T1000 (cell line): ENCODE measurements at places on chromosomes 16 and 17.

GRCh38 chr17:5396612-5397011 lies 22.9 kb downstream of the NUP88 start:
- DNase-seq: no peak

- DNase-seq: no peak
Measured at GRCh38 chr17:59427425-59427921, 96.0 kb downstream of the YPEL2 start.

DNA sequence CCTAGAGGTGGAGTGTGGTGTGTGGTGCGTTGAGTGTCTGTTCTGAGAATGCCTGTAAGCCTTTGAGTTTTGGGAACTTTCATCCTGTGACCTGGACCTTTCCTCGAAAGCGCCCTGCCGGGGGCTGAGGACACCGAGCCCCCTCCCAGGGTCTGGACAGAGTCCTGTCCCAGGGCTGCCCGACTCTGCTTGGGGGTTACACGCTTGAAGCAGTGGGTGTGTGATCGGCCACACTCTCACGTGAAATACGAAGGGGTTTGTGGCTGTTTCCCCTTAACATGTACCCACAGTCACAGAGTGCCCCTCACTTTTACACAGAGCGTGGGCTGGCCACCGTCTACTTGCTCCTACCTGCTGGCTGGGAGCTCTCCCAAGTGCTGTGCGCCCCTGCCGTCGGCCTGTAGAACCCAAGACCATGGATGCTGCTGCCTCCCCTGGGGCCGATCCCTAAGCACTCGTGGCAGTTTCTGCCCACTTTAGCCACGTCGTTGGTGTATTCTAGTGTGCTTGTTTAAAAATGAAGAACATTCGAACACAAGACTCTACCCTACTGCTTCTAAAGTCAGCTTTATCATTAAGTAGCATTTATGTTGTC lies 6.8 kb downstream of the ZNF750 start:
- DNase-seq: no peak

- DNase-seq: no peak
Measured at GRCh38 chr17:57247913-57248312, 8.4 kb upstream of the MSI2 start.

DNA sequence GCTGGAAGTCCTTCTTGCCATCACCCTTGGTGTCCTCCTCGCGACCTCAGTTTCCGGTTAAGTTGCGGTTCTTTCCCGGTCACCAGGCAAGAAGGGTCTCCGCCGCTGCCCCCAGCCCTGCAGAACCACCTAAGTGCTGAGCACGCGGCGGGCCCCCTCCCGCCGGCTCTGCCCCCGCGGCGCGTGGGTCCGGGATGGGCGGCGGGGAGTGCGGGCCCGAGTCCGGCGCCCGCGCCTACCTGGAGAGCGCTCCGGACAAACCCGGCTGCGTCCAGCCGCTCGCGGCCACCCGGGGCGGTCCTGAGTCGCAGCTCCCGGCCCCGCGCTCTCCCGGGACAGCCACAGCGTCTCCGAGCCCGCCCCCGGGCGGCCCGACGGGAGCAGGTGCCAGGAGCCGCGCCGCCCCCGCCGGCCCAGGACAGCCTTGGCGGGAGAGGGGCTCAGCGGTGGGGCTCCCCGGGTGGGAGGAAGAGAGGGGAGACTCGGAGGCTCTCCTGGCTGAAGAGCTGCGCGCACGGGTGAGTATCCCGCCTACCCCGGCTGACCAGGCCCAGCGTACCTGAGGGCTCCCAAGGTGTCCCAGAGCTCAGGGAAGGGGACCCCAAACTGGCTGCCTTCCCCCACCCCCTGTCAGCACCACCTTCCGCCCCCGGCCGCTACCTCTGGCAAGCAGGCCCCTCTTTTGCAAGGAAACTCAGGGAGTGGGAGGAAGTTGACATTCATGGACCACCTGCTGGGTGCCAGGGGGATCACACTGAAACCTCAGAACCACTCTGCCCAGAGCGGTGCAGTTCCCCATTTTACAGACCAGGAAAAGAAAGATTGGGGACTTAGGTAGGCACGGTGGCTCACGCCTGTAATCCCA lies 22.2 kb upstream of the C17orf113 start:
- no peak for DNase-seq
